Endothelial cell (in vitro differentiated cells): ENCODE measurements at places on chromosomes 3 and 15. TPM values are rescaled to one million over a fixed set of nuclear protein-coding genes. Genes with fewer than 3 reads are reported as not detected.

The ARL14 gene
- total RNA-seq = not detected

The ARPP21 gene
- total RNA-seq = not detected

The OCA2 gene
- total RNA-seq = not detected

The FHIT gene
- total RNA-seq = 20.2 TPM

The SEMA7A gene
- total RNA-seq = 41.4 TPM

DNA sequence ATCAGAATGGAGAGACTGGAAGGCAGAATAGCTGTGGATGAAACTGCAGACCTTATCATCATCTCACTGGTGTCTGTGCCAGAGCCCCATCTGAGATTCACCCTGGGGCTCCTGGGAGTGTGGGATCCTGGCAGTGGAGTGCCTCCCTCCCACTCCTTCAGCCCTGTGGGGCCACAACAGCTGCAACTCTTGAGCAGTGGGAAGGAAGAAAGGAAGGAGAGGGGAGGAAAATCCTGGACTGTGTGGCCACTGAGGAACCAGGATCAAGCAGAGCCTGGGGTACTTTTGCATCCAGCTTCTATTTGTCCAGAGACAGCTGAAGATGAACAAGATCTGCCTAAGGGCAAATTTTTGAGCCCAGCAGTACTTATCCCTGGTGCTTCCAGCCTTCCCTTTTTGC lies 13.1 kb upstream of the ALDH1A2 start:
- H3K27ac ChIP-seq = no peak overlapping the region
- H3K4me3 ChIP-seq = no peak overlapping the region
- no peaks in the 10 kb centered on the region for H3K27me3 ChIP-seq
- H3K36me3 ChIP-seq = no peaks in the 10 kb centered on the region
- H3K4me1 ChIP-seq = peaks cover 2% of the 10 kb centered on the region
- no peak for DNase-seq

DNA sequence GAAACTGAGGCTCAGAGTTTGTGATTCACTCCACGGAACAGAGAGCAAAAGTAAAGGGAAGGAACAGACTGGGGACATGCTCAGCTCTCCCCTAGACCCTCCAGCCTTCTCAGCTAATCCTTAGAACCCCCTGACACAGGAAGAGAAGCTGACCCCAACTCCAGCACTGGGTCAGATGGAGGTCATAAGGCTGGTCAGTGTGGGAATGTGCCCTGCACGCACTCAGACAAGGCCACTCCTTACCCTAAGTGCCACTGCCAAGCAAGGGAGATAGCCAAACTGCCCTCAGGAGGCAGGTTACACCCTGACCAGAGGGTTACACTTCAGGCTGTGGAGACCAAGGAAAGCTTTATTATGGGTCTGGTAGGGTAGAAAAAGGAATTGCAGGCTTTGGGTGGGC lies 1.2 kb downstream of the RPL29 start:
- DNase-seq = no peak
- peaks cover 10% of the 10 kb centered on the region for H3K27me3 ChIP-seq
- H3K4me3 ChIP-seq = peak overlapping the region; percentile 98
- peaks cover 24% of the 10 kb centered on the region for H3K4me1 ChIP-seq
- H3K36me3 ChIP-seq = peaks cover 17% of the 10 kb centered on the region
- peak overlapping the region; percentile 80 for H3K27ac ChIP-seq

- no peak overlapping the region for H3K27ac ChIP-seq
- H3K4me3 ChIP-seq = no peak overlapping the region
- H3K36me3 ChIP-seq = no peaks in the 10 kb centered on the region
- peaks cover 2% of the 10 kb centered on the region for H3K27me3 ChIP-seq
Measured at GRCh38 chr3:197811343-197811742, 20.3 kb downstream of the LRCH3 start.

DNA sequence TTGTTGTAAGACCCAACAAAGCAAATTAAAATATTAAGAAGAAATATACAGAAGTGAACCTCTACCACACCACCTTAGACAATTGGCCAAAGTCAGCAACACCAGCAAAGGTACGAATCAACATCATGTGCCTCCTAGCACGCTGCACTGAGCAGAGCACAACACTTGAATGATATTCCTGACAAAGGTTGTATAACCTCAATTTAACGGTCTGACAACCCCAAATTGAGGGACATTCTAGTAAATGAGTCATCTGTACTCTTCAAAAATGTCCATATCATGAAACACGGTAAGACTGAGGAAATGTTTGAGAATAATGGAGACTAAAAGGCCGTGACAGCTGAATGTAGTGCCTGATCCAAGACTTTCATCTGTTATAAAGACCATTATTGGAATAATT lies 41.3 kb upstream of the TNFSF10 start:
- H3K36me3 ChIP-seq = no peaks in the 10 kb centered on the region
- DNase-seq = no peak
- no peak overlapping the region for H3K27ac ChIP-seq
- H3K27me3 ChIP-seq = no peaks in the 10 kb centered on the region
- no peak overlapping the region for H3K4me3 ChIP-seq

GRCh38 chr3:12400616-12401194 lies 83.6 kb upstream of the TSEN2 start:
- no peaks in the 10 kb centered on the region for H3K36me3 ChIP-seq
- no peak overlapping the region for H3K27ac ChIP-seq

- H3K27me3 ChIP-seq = no peaks in the 10 kb centered on the region
- H3K36me3 ChIP-seq = no peaks in the 10 kb centered on the region
- no peak for DNase-seq
- H3K27ac ChIP-seq = no peak overlapping the region
- no peak overlapping the region for H3K4me3 ChIP-seq
Measured at GRCh38 chr15:79136434-79137046, 46.0 kb upstream of the RASGRF1 start.

DNA sequence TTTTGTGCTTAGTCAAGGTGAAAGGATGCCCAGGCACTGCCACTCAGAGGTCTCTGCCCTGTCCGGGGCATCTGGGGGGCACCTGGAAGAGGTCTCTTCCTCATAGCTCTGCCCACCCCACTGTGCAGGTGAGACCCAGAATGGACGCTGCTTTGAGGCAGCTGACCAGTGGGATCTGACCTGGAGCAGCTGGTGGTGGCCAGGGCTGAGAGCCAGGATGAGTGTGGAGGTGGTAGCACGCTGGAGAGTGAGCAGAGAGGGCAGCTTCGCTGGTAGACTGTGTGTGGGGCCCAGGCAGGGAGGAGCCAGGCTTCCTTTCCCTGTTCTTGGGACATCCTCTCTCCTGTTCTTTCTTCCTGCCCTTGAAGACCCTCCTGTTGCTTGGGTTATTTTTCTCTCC lies 32.2 kb upstream of the PLA2G4E start:
- peaks cover 18% of the 10 kb centered on the region for H3K4me1 ChIP-seq
- H3K27me3 ChIP-seq = peaks cover 4% of the 10 kb centered on the region
- DNase-seq = no peak
- no peaks in the 10 kb centered on the region for H3K36me3 ChIP-seq

DNA sequence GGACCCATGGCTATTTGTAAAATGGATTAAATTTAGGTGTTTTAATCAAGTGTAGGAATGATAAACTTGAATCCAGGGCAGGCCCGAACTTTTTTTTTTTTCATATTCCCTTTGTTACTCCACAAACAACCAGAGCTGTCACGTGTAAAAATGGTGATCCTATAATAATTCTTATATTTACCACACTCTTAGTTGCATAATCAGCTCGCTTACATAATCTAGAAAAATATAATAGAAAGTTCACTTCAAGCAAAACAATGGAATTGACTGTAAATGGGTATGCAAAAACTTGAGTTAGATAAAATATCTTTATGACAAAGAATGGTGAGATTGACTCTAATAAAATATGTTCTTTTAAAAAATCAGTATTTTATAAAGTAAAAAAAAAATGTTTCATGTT lies 2.1 kb upstream of the PAQR9 start:
- peaks cover 6% of the 10 kb centered on the region for H3K36me3 ChIP-seq
- DNase-seq = no peak
- H3K27ac ChIP-seq = no peak overlapping the region
- H3K4me3 ChIP-seq = no peak overlapping the region
- H3K27me3 ChIP-seq = peaks cover 24% of the 10 kb centered on the region

GRCh38 chr15:61752001-61752400 lies 308.2 kb downstream of the VPS13C start:
- no peaks in the 10 kb centered on the region for H3K27me3 ChIP-seq
- no peaks in the 10 kb centered on the region for H3K4me1 ChIP-seq
- H3K4me3 ChIP-seq = no peak overlapping the region
- no peak overlapping the region for H3K27ac ChIP-seq

- H3K4me1 ChIP-seq = peaks cover 4% of the 10 kb centered on the region
- H3K27ac ChIP-seq = no peak overlapping the region
- H3K27me3 ChIP-seq = peaks cover 6% of the 10 kb centered on the region
- H3K36me3 ChIP-seq = peaks cover 47% of the 10 kb centered on the region
- H3K4me3 ChIP-seq = no peak overlapping the region
Measured at GRCh38 chr15:92608866-92609700, 46.5 kb downstream of the FAM174B start.

DNA sequence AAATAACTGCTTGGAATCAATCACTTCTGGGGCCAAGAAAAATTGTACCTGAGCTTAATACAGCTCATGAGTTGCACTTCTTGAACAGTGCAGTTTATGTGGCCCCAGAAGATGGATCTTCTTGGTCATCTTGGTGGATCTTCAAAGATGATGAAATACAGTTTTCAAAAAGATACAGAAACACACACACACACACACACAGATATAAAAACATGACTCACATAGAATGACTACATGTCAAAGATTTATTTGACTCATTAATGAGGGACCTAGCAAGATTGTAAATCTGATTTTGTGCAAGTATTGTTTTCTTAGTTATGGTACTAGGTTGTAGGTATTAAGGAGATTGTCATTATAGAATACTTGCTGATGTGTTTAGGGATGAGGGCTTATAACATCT lies 32.6 kb downstream of the PDCD6IP start:
- no peak for DNase-seq
- peaks cover 9% of the 10 kb centered on the region for H3K4me1 ChIP-seq
- H3K36me3 ChIP-seq = peaks cover 17% of the 10 kb centered on the region
- no peak overlapping the region for H3K27ac ChIP-seq
- no peak overlapping the region for H3K4me3 ChIP-seq

DNA sequence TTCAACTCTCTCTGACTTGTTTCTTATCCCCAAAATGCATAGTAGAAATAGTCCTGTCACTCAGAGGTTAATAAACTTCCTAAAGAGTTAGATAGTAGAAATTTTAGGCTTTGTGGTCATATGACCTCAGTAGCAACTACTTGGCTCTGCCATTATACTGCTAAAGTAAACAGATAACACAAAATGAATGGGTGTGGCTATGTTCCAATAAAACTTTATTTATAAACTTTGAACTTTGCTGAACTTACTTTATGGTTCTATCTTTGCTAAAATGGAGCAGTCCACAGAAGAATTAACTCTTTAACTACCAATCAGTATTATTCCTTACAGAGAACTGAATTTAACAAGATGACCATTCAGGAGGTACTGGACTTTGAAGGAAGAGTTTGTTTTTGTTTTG lies 393.6 kb upstream of the CDIN1 start:
- peaks cover 4% of the 10 kb centered on the region for H3K4me1 ChIP-seq
- no peaks in the 10 kb centered on the region for H3K27me3 ChIP-seq
- H3K4me3 ChIP-seq = no peak overlapping the region
- no peaks in the 10 kb centered on the region for H3K36me3 ChIP-seq
- H3K27ac ChIP-seq = no peak overlapping the region

GRCh38 chr3:82033186-82033585 lies 271.7 kb upstream of the GBE1 start:
- no peaks in the 10 kb centered on the region for H3K36me3 ChIP-seq
- no peak overlapping the region for H3K27ac ChIP-seq
- peaks cover 3% of the 10 kb centered on the region for H3K4me1 ChIP-seq
- peaks cover 3% of the 10 kb centered on the region for H3K27me3 ChIP-seq

GRCh38 chr3:14989943-14990779 lies 42.8 kb downstream of the NR2C2 start:
- peaks cover 13% of the 10 kb centered on the region for H3K4me1 ChIP-seq
- H3K27ac ChIP-seq = no peak overlapping the region
- DNase-seq = no peak
- no peaks in the 10 kb centered on the region for H3K27me3 ChIP-seq

GRCh38 chr3:72232777-72233176 lies 447.8 kb upstream of the PROK2 start:
- H3K4me3 ChIP-seq = peak overlapping the region; percentile 23
- H3K27me3 ChIP-seq = peaks cover 9% of the 10 kb centered on the region
- peaks cover 5% of the 10 kb centered on the region for H3K4me1 ChIP-seq
- H3K27ac ChIP-seq = peak overlapping the region; percentile 48

DNA sequence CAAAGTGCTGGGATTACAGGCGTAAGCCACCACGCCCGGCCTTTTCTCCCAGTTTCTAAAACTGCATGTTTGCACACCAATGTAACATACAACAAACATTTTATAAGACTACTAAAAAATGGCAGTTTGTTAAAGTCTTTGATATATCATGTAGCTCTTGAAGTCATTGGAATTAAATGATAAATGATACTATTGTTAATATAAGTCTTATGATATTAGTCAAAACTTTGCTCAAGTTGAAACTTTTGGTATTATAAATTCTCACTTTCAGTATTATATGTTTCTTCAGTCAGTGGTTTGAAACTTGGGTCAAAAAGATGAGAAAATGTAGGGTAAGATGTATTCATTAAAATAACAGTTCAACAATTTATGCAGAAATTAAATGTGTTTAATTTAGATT lies 117.6 kb upstream of the TBL1XR1 start:
- no peak overlapping the region for H3K4me3 ChIP-seq
- no peaks in the 10 kb centered on the region for H3K27me3 ChIP-seq
- no peak overlapping the region for H3K27ac ChIP-seq
- no peaks in the 10 kb centered on the region for H3K4me1 ChIP-seq

- H3K4me3 ChIP-seq = no peak overlapping the region
- H3K36me3 ChIP-seq = no peaks in the 10 kb centered on the region
- peaks cover 16% of the 10 kb centered on the region for H3K4me1 ChIP-seq
- H3K27ac ChIP-seq = no peak overlapping the region
- no peaks in the 10 kb centered on the region for H3K27me3 ChIP-seq
Measured at GRCh38 chr3:115388166-115388565, 235.1 kb upstream of the GAP43 start.

GRCh38 chr3:31748933-31749295 lies 216.2 kb downstream of the STT3B start:
- no peak for DNase-seq
- H3K4me3 ChIP-seq = no peak overlapping the region
- H3K27ac ChIP-seq = no peak overlapping the region
- peaks cover 8% of the 10 kb centered on the region for H3K4me1 ChIP-seq
- H3K36me3 ChIP-seq = no peaks in the 10 kb centered on the region

DNA sequence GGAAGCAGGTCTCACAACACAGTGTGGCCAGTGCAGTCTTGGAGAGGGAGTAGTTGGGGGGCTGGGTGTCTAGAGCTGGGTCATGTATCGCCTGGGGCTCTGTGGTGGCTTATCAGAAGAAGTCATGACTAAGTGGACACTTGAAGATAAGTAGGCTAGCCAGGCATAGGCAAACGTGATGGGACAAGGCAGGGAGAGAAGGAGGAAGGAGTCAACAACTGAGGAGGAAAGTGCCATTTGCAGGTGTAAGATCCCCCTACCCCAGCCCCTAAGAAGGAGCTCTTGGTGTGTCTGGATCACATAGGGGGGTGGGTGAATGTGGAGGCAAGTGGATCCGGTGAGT lies 352.3 kb downstream of the LRTM1 start:
- no peak for DNase-seq
- H3K4me1 ChIP-seq = peaks cover 17% of the 10 kb centered on the region
- H3K27me3 ChIP-seq = peaks cover 3% of the 10 kb centered on the region
- H3K4me3 ChIP-seq = no peak overlapping the region

GRCh38 chr15:65921780-65922179 lies 52.5 kb downstream of the RAB11A start:
- peaks cover 5% of the 10 kb centered on the region for H3K36me3 ChIP-seq
- no peak overlapping the region for H3K27ac ChIP-seq
- no peak for DNase-seq
- peaks cover 4% of the 10 kb centered on the region for H3K27me3 ChIP-seq
